Central memory CD4-positive, alpha-beta T cell (primary cell): ENCODE measurements at places on chromosomes 16 and 17.

DNA sequence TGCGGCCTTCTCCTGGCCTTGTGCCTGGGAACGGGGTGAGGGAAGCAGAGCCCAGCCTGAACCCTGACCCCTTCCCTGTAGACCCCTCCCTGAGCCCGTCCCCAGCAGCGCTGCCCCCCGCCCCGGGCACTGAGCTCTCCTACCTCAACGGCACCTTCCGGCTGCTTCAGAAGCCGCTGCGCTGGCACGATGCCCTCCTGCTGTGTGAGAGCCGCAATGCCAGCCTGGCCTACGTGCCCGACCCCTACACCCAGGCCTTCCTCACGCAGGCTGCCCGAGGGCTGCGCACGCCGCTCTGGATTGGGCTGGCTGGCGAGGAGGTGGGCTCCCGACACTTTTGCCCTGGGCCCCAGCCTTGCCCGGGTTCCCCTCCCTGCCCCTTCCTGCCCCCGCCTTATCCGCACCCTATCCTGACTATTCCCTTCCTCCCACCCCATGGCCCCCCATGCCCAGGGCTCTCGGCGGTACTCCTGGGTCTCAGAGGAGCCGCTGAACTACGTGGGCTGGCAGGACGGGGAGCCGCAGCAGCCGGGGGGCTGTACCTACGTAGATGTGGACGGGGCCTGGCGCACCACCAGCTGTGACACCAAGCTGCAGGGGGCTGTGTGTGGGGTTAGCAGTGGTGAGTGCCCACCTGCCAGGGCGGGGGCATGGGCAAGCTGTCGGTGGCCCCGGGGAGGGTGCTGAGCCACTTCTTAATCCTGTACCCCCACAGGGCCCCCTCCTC, 62.1 kb downstream of the MRC2 start:
- no peak for DNase-seq

DNA sequence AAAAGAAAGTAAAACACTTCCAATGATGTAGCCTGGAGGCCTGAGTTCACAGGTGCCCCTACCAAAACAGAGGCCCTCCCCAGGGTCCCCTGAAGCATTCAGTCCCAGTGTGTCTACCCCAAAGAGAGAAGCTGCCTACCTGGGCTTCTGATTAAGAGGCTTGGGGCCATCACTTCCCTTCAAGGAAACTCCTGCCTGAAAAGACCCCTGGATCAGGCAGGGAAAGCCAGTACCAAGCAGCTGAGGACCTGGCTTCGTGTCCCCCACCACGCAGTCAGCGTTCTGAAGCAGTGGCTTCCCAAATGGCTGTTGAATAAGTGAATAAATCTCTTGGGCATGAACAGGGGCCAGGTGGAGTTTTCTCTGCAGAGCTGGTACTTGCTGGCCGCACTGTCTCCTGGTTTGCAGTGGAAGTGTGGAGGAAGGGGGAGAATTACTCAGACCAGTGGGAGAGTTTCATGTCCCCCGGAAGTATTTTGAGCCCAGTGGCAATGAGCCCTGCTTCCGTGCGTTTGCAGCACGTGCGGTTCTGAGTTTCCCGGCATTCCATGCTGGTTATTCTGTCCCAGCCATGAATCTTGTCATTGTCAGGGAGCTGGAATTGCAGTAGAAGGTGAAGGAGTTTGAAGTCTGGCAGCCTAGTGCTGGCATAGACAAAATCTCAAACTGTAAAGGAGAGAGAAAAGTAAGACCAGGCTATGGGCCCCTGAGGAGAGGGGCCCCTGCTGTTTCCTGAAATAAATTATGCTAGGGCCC, 27.0 kb downstream of the RMI2 start:
- DNase-seq: no peak

GRCh38 chr17:46960152-46960551, 18.9 kb downstream of the RPRML start:
- no peak for DNase-seq

- DNase-seq: no peak
Measured at GRCh38 chr16:25553711-25554436, 137.9 kb upstream of the HS3ST4 start.

- peak; percentile 7 for DNase-seq
Measured at GRCh38 chr17:4108397-4108796, 34.4 kb downstream of the ZZEF1 start.

DNA sequence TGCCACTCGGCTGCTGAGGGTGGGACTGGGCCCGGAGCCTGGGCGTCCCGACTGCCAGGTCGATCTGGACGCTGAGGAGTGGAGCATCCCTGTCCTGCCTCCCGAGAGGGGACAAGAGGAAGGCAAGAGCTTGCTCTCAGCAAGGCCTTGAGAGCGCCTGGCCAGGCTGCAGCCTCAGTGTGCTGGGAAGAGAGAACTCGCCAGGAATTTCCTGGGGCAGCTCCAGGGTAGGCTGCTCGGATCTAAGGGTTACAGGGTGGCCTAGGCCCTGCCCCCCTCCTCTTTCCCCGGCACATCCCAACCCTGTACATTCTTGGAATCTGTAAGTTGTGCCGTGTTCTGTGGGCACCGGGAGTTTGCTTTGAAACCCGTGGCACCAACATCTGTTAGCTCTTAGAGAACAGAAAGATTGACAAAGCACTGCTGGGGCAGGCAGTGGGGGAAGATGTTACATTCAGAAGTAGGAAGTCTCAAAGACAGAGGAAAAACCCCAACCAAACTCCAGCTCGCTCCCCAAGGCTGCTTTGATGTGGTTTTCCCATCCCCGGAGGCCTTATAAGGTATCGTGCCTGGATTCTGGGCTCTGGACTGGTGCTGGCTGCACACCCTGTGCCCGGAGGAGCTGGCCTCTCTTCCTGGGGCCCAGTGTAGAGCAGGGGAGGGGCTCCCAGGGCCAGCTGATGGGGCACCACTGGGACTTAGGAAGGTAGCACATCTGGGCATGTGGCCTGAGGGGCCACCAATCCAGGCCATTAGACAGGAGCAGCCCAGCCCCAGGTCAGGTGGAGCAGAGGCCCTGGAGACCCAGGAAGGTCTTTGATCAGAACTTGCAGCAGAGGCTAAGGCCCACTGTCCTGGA, 55.2 kb downstream of the NKD1 start:
- DNase-seq: no peak

DNA sequence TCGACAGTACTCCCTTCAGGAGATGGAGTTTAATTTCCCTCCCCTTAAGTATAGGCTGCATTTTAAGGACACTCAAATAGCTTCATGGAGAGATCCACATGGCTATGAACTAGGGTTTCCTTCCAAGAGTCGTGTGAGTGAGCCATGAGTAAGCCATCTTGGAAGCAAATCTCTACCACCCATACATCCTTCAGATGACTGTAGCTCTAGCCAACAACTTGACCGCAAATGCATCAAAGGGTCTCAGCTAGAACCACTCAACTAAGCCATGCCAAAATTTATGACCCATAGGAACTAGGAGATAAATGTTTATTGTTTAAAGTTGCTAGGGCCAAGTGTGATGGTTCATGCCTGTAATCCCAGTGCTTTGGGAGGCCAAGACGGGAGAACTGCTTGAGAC, 43.4 kb downstream of the METTL16 start:
- DNase-seq: no peak

DNA sequence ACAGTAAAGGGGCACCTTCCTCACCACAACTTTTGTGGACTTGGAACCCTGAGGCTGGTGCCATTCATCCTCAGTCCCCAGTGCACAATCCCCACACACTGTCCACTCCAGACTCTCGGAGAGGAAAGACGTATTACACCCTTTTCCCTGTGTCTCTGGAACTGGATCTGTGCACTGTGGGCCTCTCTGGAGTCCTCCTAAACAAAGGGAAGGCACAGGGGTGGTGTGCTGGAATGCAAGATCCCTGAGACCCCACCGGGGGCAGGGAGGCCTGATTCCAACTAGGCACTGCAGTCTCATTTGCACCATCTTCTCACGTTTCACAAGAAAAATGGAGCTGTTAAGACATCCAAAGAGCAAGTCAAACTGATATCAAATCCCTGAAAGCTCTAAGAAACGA, 89.8 kb downstream of the USP31 start:
- DNase-seq: no peak

- no peak for DNase-seq
Measured at GRCh38 chr17:8477715-8478441, 42.2 kb downstream of the NDEL1 start.

DNA sequence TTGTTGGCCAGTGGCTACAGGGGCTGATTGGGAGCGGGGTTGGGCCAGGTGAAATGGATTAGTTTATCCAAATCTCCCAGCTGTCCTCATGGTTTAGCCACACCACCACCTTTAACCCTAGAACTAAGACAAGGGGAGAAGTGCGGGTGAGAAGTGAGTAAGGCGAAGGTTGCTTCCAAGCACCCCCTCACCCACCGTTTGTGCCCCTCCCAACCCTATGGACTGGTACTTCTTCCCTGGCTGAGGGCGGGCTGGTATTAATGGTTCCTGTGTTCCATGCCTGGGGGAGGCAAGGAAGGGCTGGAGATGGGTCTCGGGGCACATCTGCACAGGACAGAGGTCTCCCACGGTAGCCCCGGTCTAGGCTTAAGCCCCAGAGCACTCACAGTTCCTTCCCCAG, 25.1 kb downstream of the NT5M start:
- DNase-seq: no peak

DNA sequence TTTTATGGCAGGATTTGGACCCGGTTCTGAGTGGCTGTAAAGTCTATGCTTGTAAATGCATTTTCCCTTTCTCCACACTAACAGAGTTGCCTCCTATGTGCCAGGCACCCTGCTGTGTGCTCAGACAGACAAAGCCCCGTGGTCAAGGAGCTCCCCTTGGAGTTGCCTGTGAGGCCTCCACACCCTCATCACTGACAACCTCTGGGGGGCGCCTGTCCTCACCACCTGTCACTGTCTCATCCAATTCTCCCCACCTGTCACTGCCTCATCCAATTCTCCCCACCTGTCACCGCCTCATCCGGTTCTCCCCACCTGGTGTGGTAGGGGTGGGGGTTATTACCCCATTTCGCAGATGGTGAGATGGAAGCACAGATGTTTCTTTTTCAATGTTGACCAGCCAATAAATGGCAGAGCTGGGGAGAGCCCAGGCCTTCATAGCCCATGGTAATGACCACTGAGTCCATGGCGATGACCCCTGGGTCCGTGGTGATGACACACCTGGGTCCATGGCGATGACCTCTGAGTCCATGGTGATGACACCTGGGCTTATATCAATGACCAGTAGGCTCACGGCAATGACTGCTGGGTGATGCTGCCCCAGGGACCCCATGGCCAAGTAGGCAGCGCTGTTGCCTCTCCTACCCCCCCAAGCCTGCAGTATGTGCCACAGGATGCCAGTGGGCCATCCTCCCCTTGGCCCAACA, 150.1 kb downstream of the IRF8 start:
- no peak for DNase-seq

GRCh38 chr16:1929105-1929504, 10.9 kb upstream of the HS3ST6 start:
- DNase-seq: no peak

GRCh38 chr17:82118168-82118814, 20.3 kb upstream of the FASN start:
- no peak for DNase-seq

- no peak for DNase-seq
Measured at GRCh38 chr16:77437859-77438258, 3.0 kb upstream of the ADAMTS18 start.

- DNase-seq: no peak
Measured at GRCh38 chr17:3905017-3905520, 11.2 kb downstream of the P2RX1 start.

DNA sequence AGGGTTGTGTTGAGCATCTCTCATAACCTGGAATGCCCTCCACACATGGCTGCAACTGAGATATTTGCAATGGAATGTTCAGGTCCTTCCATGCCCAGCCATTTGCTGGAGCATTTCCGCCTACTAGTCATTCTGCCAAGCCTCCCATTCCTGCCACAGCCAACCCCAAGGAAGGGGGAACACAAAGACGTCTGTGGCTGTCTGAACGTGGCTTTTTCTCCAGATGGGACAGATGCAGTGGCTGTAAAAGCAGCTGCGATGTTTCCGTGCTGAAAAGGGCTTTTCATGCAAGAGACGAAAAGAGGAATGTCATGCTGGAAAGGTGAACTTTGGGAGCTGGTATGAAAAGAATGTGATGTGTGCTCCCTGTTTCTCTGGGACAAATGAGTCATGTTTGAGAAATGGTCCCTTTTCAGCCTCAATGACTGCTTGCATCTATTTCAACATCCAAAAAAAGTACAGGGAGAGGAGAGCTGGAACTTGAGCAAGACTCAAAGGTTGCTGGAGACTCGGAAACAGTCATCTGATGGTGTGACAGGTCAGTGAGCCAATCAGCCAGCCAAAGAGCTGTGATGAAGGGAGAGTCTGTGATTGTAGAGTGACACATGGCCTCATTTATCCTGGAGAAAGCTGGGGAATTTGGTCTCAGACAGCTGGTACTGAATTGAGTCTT, 208.9 kb downstream of the SHISA9 start:
- DNase-seq: no peak

DNA sequence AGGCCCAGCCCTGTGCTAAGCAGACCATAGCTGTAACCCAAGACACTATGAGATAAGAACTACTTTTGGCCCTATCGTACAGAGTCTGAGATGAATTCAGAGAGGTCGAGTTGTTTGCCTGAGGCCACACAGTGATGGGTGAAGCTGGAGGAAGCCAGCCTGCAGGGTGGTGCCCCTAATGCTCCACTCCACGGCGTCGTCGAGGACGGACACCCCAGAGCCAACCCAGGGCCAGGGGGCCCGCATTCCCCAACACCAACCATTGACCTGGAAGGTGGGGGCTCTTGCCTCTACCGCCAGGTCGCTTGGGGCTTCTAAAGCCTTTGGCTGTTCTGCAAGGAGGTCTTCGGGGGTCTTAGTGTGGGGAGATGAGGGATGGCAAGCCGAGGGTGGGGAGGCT, 84.1 kb downstream of the IRF8 start:
- DNase-seq: no peak

GRCh38 chr16:7834771-7835431, 502.3 kb downstream of the RBFOX1 start:
- DNase-seq: no peak

- DNase-seq: no peak
Measured at GRCh38 chr16:81894592-81894991, 115.5 kb downstream of the PLCG2 start.

- DNase-seq: no peak
Measured at GRCh38 chr16:54174201-54174600, 112.4 kb downstream of the IRX3 start.

DNA sequence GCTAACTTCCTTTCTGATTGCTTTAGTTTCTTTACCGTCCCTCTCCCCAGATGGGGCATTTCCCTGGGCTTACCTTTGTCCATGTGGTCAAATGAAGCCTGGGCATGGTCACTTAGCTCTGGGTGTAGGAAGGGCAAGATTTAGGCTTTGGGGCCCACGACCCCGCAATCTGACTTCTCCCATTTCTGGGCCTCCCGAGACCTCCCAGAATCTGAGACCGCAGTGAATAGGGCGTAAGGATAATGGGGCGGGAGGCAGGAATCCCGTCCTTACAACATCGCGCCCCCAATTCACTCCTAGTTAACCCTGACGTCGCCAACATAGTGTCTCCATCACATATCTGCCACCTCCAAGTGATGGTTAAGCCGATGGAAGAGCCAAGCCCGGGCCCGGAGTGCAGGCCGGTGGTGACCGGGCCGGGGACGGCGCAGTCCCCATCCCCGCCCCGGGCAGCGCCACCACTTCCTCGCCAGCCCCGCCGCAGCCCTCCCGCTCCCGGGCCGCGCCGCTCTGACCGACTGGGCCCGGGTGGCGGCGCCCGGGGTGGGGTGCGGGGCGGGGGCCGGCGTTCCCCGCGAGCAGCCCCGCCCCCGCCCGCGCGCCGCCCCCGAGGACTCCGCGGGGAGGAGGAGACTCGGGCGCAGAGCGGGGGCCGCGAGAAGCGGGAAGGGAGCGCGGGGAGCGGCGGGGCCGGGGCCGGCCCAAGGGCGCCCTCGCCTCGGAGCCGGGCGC, at the start of gene RHBDL3:
TSS of gene RHBDL3 (plus strand) at position 641 of the 732 bp plus-strand sequence. CDS start 358 bp downstream, outside the sequence.
- peak; percentile 10 for DNase-seq
